ENCODE measurements at places on chromosomes 2 and 18. TPM values are rescaled to one million over a fixed set of nuclear protein-coding genes. Genes with fewer than 3 reads are reported as not detected.

GRCh38 chr18:65852273-65852672, 101.5 kb downstream of the CDH7 start:
- no peak for DNase-seq

DNA sequence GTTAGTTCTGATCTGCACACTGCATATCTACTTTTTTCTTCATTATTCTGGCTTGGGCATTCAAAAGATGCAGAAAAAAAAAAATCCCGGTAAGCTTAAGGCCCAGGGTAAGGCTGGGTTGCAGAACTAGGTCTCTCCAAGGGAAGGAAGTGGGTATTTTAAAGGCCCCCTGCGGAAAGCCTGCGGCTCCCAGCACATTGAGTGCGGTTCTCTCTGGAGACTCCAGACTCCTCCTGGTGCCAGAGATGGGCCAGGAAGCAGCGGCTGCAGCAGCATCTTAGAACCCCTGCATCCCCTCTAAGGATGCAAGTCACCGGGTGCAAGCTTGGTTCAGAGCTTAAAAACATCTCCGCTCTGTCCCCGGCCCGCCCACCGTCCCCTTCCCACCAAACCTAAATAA, 49.5 kb downstream of the TGIF1 start:
- DNase-seq: no peak

GRCh38 chr2:225090746-225091145, 48.5 kb upstream of the DOCK10 start:
- no peak for DNase-seq

- no peak for DNase-seq
Observed at GRCh38 chr2:109497911-109498870, 115.6 kb downstream of the SEPTIN10 start.

GRCh38 chr2:198757069-198757468, 700.7 kb downstream of the SATB2 start:
- DNase-seq: no peak

DNA sequence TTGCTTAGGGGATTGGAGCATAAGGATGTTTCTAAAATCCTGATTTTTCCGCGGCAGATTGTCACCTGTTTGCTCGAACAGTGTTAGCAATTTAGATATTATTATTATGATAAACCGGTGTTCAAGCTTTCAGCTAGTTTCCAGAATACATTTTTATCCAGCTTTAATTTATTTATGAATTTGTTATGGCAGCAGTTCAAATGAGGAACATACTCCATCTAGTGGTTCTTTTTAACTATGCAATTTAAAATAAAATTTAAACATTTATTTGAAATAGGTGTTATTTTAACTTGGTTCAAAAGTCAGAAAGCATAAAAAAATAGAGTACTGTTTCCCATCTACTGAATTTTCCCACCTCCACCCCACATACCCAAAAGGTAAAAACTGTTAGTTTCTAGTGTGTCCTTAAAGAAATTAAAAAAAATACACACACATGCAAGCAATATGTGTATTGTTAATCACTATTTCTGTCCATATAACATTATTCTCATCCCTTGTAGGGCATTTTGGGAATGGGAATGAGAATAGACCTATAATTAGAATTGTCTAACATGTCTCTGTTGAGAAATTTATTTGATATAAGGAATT, 23.2 kb downstream of the ACOXL start:
- no peak for DNase-seq

DNA sequence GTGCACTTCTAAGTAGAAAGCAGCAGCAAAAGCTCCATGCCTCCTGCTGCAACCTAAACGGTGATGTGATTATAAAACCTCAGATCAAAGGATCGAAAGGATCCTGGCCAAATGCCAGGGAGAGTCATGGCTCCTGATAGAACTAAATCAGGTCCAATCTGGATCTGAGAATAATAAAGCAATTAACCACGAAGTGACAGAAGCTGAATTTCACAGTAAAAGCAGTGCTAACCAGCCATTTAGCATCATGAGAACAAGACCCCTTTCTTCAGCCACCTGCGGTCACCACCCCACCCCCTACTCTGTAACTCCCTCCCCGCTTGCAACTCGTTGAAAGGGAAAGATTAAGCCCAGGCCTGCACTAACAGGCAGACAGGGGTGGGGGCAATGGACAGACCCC, 748.7 kb downstream of the BCL11A start:
- no peak for DNase-seq

Gene PCARE
- total RNA-seq: not detected

- no peak for DNase-seq
Observed at GRCh38 chr2:105786231-105787230, 41.8 kb downstream of the NCK2 start.

DNA sequence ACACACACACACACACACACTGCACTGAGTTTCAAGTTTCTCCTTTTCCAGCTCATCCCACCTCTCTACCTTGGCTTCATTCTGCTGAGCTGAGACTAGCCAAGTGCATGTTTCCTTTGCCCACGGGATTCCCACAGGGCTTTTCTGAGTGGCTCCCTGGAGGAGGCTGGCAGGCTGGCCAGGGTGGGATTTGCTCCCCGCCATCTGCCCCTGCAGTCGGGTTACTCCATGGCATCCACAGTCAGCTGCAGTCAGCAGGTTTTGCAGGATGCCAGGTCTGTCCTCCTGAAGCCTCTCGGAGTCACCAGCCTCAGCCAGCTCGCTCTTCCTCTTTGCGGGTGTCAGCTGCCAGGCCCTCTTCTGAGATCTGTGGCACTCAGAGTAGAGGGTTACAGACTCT, 783.7 kb upstream of the SOX11 start:
- peak; percentile 18 for DNase-seq

Gene MSH6
- 31.9 TPM for total RNA-seq

Gene TUBA3E
- not detected for total RNA-seq

GRCh38 chr2:164061129-164061746, 325.4 kb upstream of the FIGN start:
- no peak for DNase-seq

- no peak for DNase-seq
Observed at GRCh38 chr2:18284331-18284730, 276.1 kb downstream of the RDH14 start.

- DNase-seq: no peak
Observed at GRCh38 chr18:75421656-75422055, 5.8 kb downstream of the SMIM21 start.

GRCh38 chr18:40642692-40643229, 1312.3 kb upstream of the PIK3C3 start:
- no peak for DNase-seq

Gene HOXD4
- total RNA-seq: not detected

DNA sequence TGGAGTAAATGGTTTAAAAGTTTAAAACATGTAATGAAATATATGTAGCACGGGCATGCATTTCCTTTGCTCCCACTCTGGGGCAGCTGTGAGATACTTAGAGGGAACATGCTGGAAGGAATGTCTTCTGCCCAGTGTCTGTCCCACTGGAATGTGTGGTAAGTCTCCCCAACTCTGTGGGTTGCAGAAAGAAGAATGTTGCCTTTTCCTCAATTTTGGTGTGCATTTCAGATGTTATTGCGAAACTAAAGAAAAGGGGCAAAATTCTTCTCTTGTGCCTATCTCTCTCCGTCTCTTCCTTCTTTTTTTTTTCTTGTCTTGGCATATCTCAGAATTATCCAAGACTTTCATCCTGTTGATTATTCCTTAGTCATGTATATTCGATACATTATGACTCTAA, 201.1 kb downstream of the SH3RF3 start:
- no peak for DNase-seq

- no peak for DNase-seq
Observed at GRCh38 chr18:34834897-34835296, 124.8 kb downstream of the DTNA start.

DNA sequence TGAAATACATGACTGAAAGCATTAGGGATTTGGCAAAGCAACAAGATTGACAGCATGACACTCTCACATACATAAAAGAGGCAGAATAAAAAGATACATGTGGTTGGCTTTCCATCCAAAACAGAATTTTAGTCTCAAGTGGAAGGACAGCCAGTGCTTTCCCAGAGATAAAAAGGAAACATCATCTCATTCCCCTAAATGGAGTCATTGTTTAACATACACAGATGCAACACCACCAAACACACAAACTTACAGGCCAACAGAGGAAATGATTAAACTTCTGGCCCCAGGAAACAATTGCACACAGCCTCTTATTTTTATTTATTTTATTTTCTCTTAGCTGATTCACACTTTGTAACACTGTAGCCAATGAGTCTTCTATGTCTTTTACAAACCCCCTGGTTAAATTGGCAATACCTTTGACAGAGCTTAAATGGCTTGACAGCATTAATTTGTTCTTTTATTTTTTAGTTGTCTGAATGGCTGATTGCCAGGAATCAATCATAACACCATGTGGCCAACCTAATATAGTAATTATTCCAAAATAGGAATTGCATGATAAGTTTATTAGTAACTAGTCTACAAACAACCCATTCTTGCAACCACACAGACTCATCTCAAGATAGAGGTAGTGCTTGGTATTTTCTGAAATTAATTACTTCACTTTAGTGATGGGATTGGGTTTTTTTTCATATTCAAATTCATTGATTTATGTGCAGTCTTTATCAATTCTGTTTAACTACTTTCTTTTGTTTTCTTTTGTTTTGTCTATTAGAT, 190.5 kb downstream of the RND3 start:
- no peak for DNase-seq

- DNase-seq: no peak
Observed at GRCh38 chr2:18473241-18474181, 86.9 kb downstream of the RDH14 start.

GRCh38 chr2:228738671-228739380, 532.3 kb downstream of the PID1 start:
- no peak for DNase-seq

DNA sequence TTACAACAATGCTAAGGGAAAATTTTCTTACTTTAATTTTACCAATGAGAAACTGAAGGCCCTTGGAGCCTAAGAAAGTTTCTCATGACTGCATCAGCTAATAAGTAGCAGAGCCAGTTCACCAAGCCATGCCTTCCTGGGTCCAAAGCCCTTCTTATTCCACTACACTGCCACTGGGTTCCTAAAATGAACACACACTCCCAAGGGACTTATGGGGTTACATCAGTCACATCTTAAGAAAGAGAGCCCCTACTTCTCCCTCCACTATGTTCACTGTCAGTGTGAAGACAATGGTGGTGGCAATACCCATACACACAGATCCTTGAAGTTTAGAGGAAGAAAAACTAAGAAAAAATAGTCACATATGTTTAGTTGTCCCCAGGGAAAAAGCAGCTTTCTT, 20.6 kb downstream of the MBD2 start:
- no peak for DNase-seq

Gene SRD5A2
- 3.7 TPM for total RNA-seq

GRCh38 chr2:182509216-182509615, 82.4 kb upstream of the PDE1A start:
- DNase-seq: no peak

GRCh38 chr2:168149150-168149974, 98.0 kb downstream of the STK39 start:
- no peak for DNase-seq

DNA sequence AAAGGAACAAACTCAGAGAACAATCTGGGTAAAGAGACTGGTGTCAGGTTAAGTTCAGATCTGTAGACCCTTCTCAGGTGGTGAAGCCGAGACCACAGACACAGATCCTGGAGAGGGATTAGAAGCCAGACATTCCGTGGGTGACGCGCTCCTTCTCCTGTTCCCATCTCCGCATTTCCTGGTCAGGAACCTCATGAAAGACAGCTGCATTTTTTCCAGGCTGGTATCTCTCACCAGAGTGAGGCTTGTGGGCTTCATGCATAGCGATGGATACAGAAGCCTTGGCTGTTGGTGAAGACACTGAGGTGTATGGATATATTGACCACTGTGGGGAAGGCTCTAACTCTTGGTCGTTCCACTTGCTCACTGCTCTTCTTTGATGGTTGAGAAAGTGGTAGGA, 152.6 kb downstream of the FAM210A start:
- no peak for DNase-seq

DNA sequence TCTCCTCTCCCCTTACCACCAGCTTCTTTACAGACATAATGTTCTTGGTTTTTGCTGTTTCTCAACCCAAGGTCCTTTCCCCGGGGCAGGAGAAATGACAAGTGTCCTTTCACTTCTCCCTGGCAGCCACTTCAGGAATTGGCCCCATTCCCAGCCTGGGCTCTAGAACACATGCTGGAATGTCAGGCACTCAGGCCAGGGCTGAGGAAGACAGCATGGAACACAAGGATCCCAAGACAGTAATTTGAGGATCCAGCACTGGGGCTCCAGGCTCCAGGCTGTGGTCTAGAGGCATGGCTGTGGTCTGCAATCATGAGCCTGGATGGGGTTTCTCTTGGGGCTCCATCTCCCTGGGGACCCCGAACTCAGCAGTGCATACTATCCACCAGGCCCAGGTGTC, 201.4 kb downstream of the CELF4 start:
- peak; percentile 89 for DNase-seq

Gene XIRP2
- total RNA-seq: not detected

DNA sequence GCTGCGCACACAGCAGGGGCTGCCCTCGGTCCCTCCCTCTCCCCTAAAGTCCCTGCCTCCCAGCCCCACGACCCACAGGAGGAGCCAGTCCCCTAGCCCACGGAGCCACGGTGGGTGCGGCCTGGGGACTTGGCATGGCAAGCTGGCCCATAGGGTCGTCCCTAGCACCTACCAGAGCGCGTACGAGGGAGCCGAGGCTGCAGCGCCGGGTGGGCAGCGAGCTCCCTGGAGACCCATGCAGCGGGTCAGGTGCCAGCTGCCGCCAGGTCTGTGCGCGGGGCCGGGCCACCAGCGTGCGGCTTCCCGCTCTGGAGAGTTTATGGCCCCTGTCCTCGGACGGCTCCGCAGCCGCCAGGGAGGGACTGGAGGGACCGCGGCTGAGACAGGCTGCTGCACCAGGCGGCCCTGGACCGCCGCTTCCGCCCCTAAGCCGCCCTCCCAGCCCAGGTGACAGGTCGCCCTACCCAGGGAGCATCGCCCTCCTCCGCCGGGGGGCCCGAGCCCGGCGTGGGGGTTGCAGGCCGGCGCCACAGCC, 273.6 kb downstream of the CCDC74A start:
- DNase-seq: peak; percentile 84

Gene PJVK
- 2.1 TPM for total RNA-seq

- no peak for DNase-seq
Observed at GRCh38 chr2:98461498-98462049, 16.9 kb downstream of the INPP4A start.

- DNase-seq: no peak
Observed at GRCh38 chr2:56801214-56801613, 617.4 kb downstream of the CCDC85A start.

DNA sequence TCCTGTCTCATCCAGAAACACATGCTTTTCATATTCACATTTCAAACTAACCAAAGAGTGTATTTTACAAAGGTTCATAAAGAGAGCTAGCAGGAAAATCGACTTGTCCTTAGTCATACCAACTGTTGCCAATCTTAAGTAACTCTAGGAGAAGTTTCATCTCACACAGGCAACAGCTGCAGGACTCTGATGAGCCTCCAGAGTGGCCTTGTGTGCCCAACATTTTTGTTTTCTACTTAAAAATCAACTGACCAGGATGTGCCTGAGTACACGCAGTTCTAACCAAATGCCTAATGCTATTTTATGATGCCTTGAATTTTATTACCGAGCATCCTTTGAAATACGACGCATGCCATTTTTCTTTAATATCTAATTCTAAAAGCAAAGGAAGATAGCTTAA, 595.9 kb upstream of the LRRTM4 start:
- no peak for DNase-seq

All from upper lobe of left lung (tissue), 6 donors.